ENCODE measurements at places on chromosomes 6 and 20.

DNA sequence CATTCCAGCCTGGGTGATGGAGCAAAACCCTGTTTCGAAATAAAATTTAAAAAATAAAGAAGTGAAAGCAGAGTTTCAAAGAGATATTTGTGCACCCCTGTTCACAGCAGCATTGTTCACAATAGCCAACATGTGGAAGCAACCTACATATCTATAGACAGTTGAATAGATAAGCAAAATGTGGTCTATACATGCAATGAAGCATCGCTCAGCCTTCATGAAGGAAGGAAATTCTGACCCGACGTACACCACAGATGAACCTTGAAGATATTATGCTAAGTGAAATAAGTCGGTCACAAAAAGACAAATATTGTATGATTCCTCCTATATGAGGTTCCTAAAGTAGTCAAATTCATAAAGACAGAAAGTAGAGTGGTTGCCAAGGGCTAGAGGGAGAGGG lies 6.5 kb upstream of the NCOA6 start:
- no peak for DNase-seq

DNA sequence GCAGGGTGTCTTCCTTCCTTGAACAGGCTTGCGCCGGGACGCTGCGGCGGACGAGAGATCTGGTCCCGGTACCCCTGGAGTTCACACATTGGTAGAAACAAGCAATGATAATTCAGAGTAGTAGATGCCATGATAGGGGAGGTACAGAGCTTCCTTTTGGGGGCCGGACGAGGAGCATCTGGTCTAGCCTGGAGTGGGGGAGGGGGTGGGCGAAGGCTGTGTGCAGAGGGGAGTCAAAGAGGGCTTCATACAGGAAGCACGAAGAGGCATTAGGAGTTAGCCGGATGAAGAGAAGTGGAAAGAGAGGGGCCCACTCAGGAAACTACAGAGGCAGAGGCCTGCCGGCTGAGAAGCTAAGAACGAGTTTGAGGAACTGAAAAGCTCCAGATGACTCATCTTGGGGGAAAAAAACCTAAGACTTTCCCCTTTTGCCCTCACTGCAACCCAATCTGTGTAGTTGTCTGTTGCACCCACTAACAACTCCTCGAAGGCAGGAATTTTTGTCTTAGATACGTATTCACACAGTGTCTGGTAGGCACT lies 611 bp downstream of the CNPY3 start:
- no peak for DNase-seq

- DNase-seq = no peak
Measured at GRCh38 chr20:33971147-33971975, 22.4 kb upstream of the RALY start.

GRCh38 chr6:149153100-149153499 lies 164.4 kb upstream of the TAB2 start:
- DNase-seq = no peak

DNA sequence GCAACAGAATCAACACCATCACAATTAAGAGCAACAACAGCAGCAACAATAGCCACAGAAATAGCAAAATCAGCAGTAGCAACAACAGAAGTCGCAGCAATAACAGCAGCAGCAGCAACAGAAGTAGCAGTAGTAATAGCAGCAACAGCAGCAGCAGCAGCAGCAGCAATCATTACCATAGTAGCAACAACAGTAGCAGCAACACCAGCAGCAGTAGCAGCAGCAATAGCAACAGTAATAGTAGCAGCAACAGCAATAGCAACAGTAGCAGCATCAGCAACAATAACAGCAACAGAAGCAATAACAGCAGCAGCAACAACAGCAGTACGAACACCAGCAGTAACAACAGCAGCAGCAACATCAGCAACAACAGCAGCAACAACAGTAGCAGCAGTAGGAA lies 39.8 kb downstream of the SLC22A2 start:
- DNase-seq = no peak

GRCh38 chr6:4441981-4442434 lies 306.6 kb upstream of the ECI2 start:
- no peak for DNase-seq

DNA sequence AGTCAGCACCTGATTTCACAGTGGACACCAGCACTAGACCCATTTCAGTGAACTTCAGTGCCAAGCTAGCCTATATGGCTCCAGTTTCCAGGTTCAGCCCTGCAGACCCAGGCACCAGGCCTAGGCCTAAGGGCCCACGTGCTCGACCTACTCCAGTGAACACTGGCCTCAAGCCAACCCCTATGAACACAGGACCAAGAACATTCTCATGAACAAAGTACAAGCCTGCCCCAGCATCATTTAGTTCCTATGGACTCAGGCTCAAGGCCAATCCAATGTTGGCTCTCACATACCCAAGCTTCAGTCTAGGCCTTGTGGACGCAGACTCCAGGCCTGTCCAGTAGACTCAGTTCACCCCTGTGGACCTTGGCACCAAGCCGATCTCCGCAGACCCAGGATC lies 385.5 kb downstream of the DHX35 start:
- no peak for DNase-seq

- no peak for DNase-seq
Measured at GRCh38 chr6:17291778-17292177, 10.6 kb downstream of the RBM24 start.

GRCh38 chr6:42010185-42010891 lies 40.0 kb upstream of the TAF8 start:
- DNase-seq = peak; percentile 64

GRCh38 chr6:44820759-44821158 lies 433.3 kb downstream of the CDC5L start:
- no peak for DNase-seq

- DNase-seq = no peak
Measured at GRCh38 chr20:45685896-45686295, 15.9 kb upstream of the WFDC11 start.

DNA sequence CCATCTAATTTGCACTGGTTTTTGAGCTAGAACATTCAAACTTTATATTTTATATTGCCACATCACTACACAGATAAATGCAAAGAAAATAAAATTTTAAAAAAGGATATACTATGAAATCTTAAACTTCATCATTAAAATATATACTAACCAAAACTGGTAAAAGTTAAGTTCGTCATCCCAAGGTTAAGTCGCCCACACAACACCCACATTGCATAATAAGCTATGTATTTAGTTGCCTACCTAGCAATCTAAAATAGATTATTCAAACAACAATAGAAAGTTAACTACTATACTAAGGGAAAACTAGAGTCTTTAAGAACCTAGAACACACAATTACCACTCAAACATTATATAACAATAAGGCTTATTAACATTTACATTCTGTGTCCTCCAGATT lies 24.5 kb downstream of the PDE10A start:
- no peak for DNase-seq
